ENCODE measurements at places on chromosomes 2 and 18.

GRCh38 chr18:10783941-10784340 is 258.1 kb downstream of the NAPG start:
- DNase-seq = no peak

GRCh38 chr18:79887181-79888000 is 64.1 kb downstream of the SLC66A2 start:
- DNase-seq = no peak

- DNase-seq = no peak
These were observed 31.7 kb upstream of the ASAP2 start for GRCh38 chr2:9174771-9175437.

DNA sequence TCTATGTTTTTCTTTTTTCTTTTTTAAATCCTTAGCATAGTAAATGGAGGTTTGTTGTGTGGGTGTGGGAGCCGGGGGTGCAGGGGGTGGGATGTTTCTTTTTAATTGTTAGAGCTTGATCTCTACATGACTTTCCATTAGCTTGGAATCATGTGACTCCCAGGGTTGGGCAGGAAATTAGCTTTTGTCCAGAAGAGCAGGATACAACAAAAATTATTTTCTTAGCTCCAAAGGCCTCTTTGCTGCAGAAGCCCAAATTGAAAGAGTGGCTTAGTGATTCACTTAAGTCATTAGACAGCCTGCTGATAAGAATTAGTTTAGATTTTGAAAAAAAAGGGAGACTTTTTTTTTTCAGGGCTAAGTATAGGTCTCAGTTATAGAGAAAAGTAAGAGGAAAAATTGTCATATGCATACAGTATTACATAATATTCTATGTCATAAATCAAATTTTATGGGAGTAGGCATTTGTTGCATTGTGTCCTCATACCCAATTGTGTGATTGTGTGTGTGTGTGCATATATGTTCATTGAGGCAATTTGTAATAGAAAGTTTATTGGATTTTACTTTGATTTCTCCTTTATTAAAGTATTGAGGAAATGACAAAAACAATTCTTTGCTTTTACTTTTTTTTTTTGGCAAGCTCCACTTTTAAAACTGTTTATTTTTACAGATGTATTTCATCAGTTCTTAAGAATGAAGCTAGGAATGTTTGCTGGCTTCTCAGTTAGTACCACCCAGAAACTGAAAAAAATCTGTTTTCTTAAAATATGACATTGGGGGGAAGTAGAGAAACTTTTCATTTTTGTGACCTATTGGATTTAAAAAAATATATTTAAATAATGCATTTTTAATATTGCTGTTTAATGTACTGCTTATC is 47.4 kb downstream of the TSPYL6 start:
- DNase-seq = no peak

DNA sequence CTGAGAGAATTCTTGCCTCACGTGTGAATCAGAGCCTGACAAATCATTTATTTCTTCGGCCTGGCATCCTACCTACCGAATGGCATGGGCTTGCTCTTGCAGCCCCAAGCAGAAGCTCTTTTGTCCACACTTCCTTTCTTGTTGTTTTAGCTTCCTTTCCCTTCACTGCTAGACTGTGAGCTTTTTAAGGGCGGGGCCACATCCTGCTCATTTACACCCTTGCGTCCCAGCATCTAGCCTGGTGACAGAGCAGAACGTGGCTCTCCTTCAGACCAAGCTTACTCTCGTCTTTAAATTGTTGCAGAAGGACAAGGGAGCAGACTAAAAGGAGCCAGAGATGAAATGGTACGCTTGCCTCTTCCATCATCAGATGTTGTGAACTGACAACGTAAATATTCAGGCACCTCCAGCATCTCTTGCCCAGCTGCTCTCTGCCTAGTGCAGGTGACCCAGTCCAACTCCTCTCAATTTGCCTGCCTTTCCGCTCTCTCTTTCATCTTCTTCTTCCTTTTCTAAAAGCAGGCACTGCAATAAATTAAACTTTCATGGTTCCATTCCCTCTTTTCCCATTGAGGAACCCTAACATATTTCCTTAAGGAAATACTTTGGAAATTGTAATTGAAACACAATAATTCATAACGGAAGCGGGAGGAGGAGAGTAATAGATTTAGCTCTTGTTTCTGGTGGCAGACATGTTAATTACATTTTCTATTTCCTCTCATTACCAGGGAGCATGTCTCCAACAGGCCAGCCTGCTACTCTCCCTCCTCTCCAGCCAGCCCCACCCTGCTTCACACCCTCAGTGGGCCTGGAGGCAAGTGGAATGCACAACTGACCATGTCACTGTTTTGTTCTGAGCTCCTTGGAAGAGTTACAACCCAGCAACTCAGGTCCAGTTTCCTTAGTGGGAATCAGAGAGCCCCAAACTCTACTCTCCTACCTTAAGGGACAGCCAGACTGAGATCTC is 228.1 kb upstream of the TRIB2 start:
- DNase-seq = no peak

DNA sequence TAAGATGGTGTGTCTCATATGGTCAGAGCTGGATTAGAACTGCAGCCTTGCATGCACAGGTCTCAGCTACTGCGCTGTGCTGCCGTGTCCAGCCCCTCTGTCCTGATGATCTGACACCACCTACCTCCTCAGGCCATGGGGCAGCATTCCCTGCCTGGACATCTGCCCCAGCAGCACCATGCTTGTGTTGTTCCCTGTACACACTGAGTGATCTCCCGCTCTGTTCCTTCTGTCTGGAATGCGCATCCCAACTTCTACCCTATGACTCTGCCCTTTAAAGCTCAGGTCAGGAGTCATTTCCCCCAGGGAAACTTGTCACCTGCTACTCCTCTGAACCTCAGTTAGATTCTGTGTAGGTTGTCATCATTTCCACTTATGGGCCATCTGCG is 157.4 kb upstream of the TTC39C start:
- DNase-seq = no peak

DNA sequence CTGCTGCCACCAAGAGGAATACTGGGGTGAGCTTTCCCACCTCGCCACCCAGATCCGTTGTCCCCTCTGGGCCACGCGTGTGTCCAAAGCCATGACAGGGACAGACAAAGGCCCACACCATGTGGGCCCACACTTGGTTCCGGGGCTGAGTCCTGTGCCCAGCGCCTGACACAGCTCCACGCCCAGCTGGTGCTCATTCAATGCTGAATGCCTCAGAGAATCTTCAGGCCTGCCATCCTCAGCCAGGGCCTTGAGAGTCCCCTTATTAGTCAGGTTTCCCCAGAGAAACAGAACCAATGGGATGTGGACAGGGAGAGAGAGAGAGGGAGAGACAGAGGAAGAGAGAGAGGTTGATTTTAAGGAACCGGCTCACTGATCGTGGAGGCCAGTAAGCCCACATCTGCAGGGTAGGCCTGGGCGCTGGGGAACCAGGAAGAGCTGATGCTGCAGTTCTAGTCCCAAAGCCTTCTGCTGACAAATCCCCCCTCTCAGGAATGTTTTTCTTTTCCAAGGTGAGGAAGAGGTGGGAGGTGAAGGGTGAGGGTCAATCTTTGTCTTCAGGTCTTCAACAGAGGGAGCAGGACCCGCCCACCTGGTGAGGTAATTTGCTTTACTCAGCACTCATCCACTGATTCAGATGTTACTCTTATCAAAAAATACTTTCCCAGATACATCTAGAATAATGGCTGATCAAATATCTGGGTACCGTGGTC is 10.2 kb upstream of the SPATA3 start:
- DNase-seq = no peak

GRCh38 chr2:171323971-171324528 is 109.7 kb downstream of the METTL8 start:
- DNase-seq = no peak

GRCh38 chr2:218878926-218879761 is 1.5 kb upstream of the WNT10A start:
- no peak for DNase-seq

GRCh38 chr2:223084873-223085272 is 32.9 kb downstream of the KCNE4 start:
- no peak for DNase-seq

DNA sequence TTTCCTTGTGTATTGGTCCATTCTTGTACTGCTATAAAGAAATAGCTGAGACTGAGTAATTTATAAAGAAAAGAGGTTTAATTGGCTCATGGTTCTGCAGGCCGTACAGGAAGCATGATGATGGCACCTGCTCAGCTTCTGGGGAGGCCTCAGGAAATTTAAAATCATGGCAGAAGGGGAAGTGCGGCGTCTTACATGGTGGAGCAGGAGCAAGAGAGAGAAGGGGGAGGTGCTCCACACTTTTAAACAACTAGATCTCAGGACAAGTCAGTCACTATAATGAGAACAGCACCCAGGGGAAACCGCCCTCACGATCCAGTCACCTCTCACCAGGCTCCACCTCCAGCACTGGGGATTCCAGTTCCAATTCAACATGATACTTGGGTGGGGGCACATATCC is 54.3 kb downstream of the MSH2 start:
- no peak for DNase-seq
